Spleen (tissue), 13 donors: ENCODE measurements at places on chromosomes 11 and 22.

- no peak for DNase-seq
These were observed 43.6 kb downstream of the MAPK1 start for GRCh38 chr22:21823740-21824444.

- DNase-seq = no peak
These were observed 166.6 kb downstream of the MIAT start for GRCh38 chr22:26823966-26824365.

DNA sequence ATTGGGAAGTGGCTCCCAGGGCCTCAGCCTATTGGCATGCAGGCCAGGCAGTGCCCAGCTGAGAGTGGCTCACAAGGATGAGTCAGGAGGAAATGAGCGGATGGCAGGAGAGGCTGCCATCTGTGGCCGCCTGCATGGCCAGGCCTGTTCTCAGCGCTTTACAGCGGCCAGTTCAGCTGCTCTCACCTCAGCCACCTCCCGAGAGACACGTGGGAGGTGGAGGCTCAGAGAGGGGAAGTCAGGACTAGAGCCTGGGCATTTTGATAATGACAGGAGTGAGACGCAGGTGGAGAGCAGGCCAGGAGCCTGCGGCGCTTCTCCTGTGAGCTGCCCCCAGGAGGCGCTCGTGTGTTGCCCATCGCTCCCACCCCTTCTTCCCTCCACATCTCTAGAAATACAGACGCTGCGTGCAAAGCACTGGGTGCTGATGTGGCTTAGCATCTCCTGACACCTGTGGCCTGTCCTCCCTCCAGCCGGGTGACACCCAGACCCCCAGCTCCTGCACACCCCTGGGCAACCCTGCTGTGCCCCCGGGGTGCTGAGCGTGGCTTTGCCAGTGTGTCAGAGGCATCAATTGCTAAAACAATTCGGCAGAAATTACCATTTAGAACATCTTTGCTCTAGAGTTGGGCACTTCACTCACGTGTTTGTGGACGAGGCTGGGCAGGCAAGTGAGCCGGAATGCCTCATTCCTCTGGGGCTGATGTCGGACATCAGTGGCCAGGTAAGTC, 21.4 kb upstream of the PANX2 start:
- DNase-seq = peak; percentile 93

DNA sequence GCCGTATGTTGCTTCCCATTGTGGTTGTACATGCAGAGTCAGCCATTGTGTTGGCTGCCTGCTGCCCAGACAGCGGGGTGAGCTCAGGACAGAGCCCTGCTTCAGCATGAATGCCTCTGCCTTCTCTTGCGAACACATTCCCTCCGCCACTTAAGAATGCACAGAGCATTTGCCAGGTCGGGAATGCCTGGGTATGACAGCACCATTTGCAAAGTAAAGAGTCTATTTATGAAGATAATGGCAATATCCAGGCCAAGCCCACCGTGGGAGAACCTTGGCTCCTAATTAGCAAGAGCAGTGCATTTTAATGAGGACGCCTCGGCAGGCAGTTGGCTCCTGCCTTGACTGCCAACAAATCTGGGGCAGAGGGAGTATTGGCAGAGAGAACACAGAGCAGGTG, 62.5 kb upstream of the SORL1 start:
- no peak for DNase-seq

DNA sequence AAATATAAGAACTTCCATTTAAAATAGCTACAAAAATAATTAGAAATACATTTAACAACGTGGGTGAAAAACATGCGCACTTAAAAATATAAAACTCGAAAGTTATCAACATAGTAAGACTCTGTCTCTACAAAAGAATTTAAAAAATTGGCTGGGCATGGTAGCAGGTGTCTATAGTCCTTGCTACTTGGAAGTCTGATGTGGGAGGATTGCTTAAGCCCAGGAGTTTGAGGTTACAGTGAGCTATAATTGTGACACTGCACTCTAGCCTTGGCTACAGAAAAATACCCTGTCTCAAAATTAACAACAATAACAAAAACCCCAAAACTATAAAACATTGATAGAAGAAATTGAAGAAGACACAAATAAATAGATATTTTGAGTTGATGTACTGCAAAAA, 13.8 kb upstream of the CASP12 start:
- DNase-seq = no peak

- DNase-seq = no peak
These were observed 84.9 kb downstream of the DDIAS start for GRCh38 chr11:82986446-82986845.

DNA sequence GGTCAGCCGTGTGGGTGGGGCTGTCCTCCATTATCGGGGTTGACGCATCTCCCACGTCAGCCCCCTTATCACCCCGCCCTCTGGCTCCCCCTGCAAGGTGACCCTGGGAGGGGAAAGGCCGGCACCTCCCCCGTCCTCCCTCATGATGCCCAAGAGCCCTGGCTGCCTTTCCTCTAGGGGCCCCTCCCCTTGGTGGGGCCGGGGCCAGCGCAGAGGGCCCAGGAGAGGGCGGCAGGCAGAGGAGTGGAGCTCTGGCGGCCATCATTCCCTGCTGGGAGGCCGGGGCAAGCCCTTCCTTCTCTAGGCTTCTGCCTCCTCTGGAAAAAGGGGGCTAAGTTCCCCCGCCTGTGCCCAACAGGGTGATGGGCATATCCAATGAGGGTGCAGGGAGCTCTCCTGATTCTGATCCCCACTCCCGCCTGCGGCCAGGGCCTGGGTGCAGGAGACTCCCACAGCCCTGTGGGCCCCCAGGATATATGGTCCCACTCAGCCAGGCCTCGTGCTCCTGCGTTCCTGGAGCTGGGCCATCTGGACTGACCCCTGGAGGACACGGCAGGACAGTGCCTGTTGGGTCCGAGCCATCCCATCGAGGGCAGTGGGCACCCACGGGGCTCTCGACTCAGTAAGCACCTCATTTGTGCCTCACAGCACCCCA, 12.3 kb downstream of the MYRF start:
- DNase-seq = no peak

- DNase-seq = no peak
These were observed 101.7 kb downstream of the DEUP1 start for GRCh38 chr11:93432247-93432646.

DNA sequence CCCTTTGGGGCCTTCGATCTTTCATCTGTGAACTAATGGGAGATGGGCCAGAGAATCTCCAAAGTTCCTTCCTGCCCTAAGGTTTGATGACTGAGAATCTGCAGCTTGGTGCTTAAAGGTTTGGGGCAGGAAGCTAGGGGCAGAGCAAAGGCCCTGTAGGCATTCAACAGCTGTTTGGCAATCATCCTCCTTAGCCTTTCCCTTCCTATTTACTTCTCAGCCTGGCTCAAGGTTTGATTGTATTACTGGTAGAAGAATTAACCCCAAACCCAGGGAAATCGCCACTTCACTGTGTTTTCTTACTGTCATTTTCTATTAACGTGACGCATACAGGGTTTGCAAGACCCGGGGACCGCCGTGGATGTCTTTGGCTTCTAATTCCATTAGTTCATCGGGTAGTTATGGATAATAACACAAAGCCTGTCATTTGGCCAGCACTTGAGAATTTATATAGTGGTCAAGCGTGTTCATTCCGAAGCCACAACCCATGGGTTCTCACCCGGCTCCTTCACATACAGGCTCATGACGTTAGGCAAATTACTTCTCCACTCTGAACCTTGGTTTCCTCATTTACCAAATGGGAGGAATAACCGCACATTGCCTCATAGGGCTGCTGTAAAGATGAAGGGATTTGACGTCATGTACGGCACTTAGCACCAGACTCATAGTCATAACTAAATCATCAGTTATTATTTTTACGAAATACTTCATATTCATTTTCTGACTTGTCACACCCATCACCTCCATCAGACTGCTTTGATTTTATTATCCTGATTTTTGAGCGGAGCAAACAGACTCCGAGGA, 158.1 kb downstream of the FBXO7 start:
- DNase-seq = no peak

- peak; percentile 32 for DNase-seq
These were observed 33.1 kb downstream of the TREH start for GRCh38 chr11:118646393-118646792.

DNA sequence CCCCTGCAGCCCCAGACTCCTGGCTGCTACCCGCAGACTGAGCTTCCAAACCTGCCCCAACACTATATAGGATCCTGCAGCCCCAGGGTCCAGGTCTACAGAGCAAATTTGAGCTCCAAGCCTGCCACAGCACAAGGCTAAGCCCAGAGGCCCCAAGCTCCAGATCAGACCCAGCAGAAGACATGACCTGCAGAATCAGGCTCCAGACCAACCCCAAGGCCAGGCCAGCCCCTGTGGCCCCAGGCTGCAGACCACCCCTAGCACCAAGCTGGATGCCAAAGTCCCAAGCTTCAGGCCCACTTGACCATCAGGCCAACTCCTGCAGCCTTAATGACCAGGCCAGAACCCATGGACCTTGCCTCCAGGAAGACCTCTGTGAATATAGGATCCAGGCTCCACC, 145.3 kb downstream of the DLG2 start:
- no peak for DNase-seq

DNA sequence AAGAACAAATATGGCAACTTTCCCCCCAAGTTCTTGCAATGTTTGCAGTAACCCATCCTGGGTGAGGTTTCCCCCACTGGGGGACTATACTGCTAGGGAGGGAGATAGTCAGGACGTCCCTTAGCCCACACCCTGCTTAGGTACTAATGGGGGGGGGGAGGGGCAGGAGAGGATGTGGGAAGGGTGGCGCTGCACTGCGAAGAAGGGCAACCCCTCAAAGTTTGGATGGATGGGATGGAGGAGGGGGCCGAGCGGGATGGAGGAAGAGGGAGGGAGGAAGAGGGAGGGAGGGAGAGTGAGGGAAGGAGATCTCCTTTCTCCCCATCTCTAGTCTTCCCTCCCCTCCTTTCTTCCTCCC, 100.6 kb upstream of the HSD17B12 start:
- no peak for DNase-seq

GRCh38 chr22:50303848-50304527, 3.5 kb downstream of the PLXNB2 start:
- no peak for DNase-seq

GRCh38 chr11:110830747-110831146, 118.5 kb upstream of the ARHGAP20 start:
- no peak for DNase-seq

DNA sequence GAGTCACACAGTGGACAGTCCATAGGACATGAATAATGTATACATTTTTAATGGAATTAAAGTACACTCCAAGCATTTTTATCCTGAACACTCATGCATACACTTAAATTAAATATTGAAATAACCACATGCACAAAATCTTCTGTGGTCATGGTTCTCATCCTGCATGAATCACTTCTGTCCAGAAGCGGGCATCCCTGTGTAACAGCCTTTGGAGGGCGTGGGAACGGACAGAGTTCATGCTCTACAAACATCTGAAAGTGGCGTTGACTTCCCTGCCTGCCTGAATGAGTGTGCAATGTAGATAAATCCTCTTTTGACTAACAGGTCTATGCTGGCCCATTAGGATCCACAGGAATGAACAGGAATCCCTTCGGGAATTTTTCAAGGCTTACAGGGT, 780.2 kb downstream of the BRD1 start:
- no peak for DNase-seq

GRCh38 chr11:127609025-127609773, 608.6 kb upstream of the KIRREL3 start:
- DNase-seq = no peak

GRCh38 chr11:22976146-22976545, 115.9 kb upstream of the CCDC179 start:
- DNase-seq = no peak

DNA sequence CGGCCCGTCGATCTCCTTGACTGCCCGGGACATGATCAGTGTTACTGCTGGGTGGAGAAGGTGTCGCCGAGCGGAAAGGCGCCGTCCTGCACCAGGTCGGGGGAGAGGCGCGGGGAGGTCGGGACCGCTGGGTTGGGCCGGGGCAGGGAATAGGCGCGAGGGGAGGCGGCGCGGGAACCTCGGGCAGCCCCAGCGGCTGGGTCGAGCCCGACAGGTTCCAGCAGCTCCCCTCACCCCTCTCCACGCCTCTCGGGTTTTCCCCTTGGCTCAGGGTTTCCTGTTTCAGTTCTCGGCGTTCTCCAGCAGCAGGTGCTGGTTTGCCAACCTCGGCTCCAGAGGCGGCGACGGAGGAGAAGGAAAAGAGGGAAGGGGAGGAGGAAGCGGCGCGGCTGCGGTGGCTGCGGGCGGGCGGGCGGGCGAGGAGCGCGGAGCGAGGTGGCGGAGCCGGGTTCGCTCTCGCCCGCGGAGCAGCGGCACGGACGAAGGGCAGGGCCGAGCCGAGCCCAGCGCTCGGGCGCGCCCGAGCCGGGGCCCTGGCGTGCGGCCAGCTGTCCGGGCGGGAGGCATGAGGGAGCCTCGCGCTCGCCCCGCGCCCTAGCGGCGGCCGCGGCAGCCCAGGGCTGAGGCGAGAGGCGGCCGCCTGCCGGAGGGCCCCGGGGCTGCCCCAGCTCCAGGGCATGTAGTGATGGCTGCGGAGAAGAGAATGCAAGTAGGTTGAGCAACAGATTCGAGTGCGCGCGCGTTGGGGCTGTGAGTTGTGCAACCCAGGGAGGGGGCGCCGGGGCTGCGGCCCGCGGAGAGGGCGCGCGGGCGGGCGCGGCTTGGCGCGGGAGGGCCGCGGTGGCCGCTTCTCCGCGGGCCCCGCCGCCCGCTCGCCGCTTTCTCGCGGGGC, at the start of gene ZC3H12C:
Gene ZC3H12C, plus strand, starts transcription at position 878 of the 892 bp plus-strand sequence. CDS start 20 bp downstream, outside the sequence.
- peak; percentile 87 for DNase-seq

DNA sequence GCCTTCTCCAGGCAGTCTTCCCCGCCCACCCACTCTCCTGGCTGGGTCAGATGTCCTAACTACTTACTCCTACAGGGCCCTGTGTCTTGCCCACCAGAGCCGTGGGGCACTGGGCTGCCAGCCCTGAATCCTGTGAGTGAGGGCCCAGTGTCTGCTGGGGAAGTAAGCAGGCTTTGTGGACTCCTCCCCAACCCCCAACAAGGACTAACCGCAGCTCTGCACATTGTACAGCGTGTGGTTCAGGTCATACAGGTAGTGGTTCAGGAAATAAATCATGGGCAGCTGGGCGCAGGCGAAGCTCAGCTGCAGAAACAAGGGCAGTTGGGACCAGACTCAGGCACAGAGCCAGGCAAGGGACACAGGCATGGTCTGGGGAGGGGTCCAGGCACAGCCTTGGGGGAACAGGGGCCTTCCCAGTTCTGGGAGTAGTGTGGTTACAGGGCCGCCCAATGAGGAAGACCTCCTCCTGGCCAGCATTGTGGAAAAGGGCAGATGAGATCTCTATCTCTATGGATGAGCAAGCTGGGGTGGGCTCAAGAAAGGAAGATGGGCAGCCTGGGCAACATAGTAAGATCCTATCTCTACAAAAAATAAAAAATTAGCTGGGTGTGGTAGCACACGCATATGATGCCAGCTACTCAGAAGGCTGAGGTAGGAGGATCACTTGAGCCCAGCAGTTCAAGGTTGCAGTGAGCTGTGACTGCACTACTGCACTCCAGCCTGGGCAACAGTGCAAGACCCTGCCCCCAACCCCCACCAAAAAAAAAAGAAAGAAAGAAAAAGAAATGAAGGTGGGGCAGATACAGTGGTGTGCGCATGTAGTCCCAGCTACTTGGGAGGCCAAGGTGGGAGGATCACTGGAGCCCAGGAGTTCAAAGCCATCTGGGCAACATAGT, 5.5 kb downstream of the UNC93B1 start:
- no peak for DNase-seq

GRCh38 chr11:80188076-80188627, 747.3 kb upstream of the TENM4 start:
- no peak for DNase-seq
